Activated CD8-positive, alpha-beta memory T cell treated with anti-CD3 and anti-CD28 coated beads for 48 hours (primary cell): ENCODE measurements at places on chromosomes 7 and 10.

DNA sequence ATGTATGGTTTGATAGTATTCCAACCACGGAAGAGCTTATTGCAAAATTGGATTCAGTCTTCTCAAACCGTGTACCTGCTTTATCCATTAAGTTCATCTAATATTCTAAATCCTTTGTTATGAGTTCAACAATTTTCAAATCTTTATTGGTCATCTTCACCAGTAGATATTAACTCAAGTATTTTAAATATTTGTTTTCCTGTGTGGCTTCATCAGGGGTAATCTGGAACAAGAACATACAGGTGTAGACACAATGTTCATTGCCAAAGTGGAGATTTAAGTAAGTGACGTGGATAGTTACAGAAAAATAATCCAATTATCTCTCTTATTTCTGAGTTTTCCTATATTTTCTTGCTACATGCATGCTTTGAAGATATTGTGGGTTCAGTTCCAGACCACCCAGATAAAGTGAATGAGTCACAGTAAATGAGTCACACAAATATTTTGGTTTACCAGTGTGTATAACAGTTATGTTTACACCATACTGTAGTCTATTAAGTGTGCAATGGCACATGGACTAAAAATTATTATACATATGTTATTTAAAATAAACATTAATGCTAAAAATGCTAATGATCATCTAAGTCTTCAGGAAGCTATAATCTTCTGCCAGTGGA, 429.0 kb upstream of the POT1 start:
- DNase-seq: no peak

DNA sequence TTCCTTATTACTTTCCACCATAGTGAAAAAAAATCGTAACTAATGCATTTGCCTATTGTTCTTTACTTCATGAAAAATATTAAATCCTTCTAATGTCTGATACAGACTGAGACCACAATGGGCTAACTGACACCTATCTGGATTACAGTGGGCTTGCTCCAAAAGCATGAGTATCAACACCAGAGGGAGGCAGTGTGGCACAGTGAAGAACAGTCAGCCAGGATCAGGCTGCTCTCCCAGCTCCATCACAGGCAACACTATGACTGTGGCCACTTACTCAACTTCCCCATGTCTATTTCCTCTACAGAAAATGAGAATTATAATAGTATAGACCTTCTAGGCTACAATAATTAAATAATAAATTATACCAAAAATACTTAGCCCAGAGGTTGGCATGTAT, 97.2 kb downstream of the SLC25A13 start:
- no peak for DNase-seq

DNA sequence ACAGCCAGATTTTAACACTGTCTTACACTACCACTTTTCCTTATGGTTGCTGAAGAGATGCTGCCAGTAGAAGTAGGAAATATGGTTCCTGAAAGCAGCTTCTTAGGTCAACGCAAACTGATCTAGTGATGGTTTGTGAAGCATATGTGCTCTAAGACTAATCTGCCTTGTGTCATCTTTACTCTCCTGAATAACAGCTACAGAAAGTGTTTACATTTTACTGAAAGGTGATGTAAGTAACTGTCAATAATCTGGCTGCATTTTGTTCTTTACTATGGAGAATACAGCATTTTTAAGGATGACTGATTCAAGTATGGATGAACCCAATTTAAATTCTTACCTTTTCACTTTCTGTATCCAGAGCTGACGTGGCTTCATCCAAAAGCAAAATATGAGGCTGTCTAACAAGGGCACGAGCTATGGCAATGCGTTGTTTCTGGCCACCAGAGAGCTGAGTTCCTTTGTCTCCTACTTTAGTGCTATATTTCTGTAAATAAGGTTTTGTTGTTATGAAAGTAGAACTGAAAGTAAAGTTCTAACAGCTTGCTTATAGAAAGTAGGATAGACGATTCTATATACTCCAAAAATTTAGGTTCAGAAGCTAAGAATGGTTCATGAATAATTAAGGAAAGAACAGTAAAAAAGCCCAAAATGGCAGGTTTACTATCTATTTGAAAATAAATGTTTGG, 30.2 kb upstream of the ABCB4 start:
- no peak for DNase-seq

GRCh38 chr7:31003721-31004120, 40.0 kb downstream of the GHRHR start:
- no peak for DNase-seq
